Effector memory CD4-positive, alpha-beta T cell (primary cell): ENCODE measurements at places on chromosomes 7 and 10.

- DNase-seq: no peak
Measured at GRCh38 chr10:125555267-125555666, 127.7 kb downstream of the TEX36 start.

DNA sequence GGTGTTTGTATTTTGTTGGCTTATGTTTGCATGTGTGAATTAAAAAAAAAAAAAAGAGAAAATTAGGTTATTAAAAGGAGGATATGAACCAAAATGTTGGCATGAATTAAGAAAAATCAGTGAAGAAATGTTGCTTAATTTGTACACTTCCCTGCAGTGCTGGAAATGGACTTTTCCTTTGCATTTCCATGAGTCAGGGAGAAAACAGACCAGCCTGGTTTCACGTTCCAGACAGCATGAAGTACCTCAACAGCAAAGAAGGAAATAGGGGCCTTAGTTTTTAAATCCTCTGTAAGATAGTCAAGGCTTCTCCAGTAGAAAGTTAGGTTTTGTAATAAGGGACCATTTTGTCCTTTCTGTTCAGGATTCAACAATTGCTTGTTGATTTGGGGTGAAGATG is 159.7 kb downstream of the CELF2 start:
- no peak for DNase-seq

- DNase-seq: no peak
Measured at GRCh38 chr10:28769091-28769604, 91.8 kb downstream of the BAMBI start.

GRCh38 chr7:33044986-33045385 is 17.6 kb downstream of the NT5C3A start:
- no peak for DNase-seq

DNA sequence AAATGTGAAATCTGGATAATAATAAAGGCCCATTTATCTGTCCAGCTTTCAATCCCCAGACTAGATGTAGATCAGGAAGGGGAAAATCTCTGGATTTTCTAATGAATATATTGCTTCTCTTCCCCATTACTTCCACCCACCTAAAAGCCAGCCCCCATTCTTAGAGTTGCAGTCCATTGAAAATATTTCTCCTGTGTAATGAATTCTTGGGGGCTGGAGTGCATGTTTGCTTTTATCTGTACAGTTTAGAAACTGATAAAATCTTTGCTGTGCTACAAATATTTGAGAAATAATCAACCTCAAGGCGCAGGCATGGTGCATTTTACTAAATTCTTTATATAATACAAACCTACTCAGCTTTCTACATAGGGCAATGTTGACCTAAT is 180.8 kb downstream of the ARID5B start:
- DNase-seq: no peak

- DNase-seq: no peak
Measured at GRCh38 chr10:132560241-132560731, 22.7 kb downstream of the INPP5A start.

- DNase-seq: no peak
Measured at GRCh38 chr7:46150721-46151120, 229.6 kb upstream of the IGFBP3 start.

DNA sequence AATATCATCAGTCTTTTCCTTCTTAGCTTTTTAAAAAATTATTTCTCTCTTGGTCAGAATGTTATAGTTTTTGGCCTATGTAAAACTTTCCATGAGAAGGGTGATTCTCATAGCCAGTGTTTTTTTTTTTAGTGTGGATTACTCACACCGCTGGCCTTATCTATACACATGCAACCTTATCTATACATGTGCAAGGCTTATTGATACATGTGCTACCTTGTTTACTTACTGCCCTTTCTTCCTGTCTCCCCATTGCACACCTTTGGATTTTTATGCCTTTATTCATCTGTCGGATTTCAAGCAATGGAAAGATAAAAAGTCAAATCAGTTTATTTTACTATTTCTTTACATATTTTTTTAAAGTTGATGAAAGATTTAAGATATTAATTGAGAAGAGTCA is 660.0 kb upstream of the FZD8 start:
- DNase-seq: no peak

DNA sequence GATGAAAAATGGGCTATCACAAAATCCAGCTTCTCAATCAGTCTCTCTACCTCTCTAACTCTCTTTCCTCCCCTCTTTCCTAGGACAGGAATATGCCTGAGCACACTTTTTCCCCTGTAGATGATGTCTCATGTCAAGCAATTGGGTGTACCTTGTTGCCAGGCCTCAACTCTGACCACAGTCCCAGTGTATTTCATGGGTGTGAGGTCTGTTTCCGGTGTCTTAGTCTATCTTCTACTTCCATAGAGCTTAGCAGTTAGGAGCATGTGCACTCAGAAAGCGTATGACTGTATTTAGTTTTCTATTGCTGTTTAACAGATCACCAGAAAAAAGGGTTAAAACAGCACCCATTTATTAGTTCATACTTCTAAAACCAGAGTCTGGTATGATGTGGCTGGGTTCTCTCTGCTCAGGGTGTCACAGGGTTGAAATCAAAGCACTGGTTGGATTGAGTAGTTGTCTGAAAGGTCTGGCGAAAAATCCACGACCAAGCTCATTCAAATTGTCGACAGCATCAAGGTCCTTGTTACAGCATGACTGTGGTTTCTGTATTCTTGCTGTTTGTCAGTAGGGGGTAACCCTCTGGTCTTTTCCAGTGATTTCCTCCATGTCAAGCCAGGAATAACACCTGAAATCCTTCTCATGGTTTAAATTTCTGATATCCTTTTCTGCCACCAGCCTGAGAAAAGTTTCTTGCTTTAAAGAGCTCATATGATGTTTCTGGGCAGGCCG is 130.0 kb downstream of the THSD7A start:
- DNase-seq: no peak

GRCh38 chr7:7720193-7720592 is 1.8 kb upstream of the RPA3 start:
- DNase-seq: no peak

- no peak for DNase-seq
Measured at GRCh38 chr10:86900955-86901354, 56.5 kb downstream of the MMRN2 start.

GRCh38 chr10:125774581-125775191 is 935 bp downstream of the MMP21 start:
- DNase-seq: no peak
